ENCODE measurements at places on chromosomes 3 and 15.
A peak's percentile ranks its signal among the peaks of the same experiment; 100 is the strongest.

DNA sequence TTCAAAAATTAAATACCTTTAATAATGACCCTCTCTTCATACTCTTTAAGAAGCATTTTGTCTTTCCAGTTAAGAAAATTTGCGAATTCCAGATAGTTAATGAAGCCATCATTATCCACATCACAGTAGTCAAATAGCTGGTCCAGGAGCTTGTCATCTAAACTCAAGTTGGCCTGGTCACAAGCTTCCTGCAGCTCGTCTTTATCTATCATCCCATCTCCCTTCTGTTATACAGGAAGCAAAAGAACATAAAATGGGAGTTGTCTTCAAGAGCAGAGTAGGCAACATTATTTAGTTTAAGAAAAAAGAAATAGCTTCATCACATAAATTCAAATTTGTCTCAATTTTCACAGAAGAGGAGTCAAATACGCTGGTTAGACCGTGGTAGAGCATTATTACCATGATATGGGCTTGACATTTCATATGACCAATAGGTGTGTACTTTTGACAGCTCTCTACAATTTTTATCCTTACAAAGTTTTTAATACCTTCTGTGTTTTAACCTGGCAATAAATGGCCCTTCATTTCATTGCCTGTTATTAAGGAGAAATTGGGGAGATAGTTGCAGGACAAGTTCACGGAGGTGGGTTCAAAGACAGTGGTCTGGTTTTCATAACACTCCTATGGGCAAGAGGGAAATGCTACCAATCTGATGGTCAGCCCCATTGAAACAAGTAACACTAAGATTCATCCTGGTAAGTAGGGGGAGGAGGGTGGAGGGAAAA, 45.4 kb downstream of the EFHB start:
- DNase-seq: no peak

GRCh38 chr3:8266730-8267131, 234.9 kb upstream of the LMCD1 start:
- peak; percentile 16 for DNase-seq

GRCh38 chr3:128804017-128804810, 75.2 kb upstream of the ACAD9 start:
- no peak for DNase-seq

DNA sequence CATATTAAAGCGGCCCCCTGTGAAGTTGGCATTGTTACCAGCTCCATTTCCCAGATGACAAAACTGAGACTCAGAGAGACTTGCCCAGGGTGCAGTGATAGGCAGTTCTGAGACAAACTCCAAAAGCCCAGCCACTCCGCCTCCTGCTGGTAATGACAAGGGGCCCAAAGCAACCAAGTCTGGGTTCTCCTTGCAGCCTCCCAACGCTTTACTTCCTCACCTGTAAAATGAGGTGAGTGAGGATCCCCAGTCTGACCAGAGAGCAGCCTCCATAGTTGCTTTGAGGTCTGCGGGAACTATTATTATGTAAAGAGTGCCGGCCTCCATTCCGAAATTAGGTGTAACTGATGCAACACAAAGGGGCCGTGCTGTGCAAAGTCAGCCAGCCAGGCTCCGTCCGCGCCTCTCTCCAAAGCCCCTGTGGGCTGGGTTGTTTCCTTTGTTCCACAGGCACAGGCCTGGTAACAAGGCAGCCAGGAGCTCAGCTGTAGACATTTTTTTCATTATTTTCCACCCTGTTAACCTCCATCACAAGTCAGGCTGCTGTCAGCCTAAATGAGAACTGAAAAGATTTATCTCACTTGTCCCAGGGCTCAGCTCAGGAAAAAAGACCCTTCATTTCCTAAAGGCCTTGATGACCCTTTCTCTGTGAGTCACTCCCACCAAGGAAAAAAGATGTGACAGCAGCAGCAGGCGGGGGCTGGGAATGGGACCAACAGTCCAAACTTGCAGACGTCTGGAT, 139.1 kb upstream of the RAD18 start:
- no peak for DNase-seq

DNA sequence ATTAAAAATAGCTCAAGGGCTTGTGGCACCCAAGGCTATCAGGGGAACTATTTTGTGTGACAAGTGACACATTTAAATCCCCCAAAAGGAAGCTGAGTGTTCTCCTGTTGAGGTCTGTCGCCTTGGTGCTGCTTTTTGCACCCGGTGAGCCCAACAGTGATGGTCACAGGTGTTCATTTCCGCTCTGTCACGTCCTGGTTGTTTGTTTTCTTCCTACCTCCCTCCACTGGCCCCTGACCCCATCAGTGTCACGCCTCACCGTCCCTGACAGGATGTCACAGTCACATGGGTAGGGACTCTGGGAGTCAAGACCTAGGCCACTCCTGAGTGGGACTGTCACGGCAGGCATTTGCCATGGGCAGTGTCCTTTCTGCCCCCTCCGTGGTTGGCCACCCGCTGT, 11.2 kb downstream of the SLCO3A1 start:
- DNase-seq: no peak

DNA sequence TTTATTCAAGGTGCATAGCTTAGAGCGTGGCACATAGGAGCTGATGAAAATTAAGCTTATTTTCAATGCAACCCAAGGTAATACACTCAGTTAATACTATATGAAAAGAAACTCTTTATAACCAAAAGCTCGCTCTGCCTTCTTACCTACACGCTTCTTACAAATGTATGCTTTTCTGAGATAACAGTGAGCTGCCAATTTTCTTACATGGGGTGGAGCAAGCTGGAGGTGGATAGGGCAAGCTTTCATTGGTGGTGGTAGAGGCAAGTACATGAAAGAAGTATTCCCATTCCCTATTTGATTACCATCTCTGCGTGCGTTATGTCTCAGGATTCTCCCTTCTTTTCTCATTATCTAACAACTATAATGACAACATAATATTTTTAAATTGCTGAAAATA, 8.9 kb downstream of the DZIP3 start:
- no peak for DNase-seq

DNA sequence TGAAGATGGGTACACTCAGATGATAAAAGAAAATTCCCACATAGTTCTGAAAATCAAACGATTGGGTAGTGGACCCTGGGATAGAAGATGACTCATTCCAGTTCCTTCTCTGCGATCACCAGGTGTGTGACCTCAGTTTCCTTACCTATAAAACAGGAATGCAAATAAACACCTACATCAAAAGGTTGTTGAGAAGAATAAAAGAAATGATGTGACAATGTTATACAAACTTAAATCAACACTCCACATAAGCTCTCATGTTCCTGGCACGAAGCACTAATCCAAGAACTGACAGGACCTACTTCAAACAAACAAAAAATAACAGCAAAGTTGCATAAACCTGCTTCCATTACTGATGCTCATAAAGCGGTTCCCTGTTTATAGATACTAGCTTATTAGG, 69.2 kb downstream of the RORA start:
- DNase-seq: no peak
